IPS DF 6.9 (cell line): ENCODE measurements at places on chromosomes 6 and 20.

DNA sequence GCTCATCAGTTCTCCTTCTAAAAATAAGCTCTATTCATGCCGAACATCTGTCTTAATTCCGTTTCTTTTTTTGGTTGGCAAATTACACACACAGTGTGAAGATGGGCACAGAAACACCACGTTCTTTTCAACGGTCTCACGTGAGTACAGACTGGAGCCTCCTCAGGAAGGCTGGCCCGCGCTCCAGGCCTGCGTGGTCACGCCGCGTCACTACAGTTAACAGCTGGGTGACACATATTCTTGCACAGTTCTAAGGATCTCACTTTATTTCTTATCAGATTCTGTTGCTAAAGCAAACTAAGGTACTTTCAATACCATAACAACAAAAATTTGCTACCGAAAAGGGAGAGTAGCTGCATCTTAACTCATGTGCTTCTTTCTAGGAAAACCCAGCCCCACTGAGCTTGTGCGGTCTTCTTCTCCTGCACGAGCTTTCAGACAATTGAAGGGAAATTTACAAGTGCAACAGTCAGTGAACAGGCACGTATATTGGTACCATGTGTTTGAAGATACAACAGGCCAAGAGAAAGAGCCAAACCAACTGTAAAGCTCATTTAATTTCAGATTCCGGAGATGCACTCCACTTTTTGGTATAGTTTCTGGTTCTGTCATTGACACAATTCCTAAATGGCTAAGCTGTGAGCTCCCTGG lies 55.6 kb upstream of the MPC1 start:
- H3K4me1 ChIP-seq, result no peaks in the 10 kb centered on the region
- H3K4me3 ChIP-seq, result no peak overlapping the region
- DNase-seq, result no peak
- H3K27me3 ChIP-seq, result no peaks in the 10 kb centered on the region
- H3K27ac ChIP-seq, result no peak overlapping the region

GRCh38 chr6:91534614-91535013 lies 947.7 kb upstream of the MAP3K7 start:
- H3K27me3 ChIP-seq, result no peaks in the 10 kb centered on the region
- H3K4me1 ChIP-seq, result no peaks in the 10 kb centered on the region
- no peak overlapping the region for H3K27ac ChIP-seq

DNA sequence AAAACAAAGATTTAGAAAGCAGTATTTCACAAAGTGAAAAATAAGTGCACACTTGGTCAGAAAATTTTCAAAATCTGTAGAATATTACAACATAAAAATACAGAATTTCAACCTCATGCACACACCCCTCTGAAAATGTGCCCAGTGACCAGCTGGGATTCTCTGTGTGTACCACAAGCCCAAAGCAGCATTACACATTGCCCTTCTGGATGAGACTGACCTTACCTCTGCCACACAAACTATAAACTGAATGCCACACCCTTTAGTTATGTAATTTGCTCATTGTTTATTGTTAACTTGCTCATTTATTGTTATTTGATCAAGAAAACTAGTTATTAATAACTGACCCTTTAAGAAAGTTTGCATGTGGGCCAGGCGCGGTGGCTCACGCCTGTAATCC lies 303.0 kb downstream of the FOXC1 start:
- DNase-seq, result no peak
- H3K27me3 ChIP-seq, result no peaks in the 10 kb centered on the region
- no peaks in the 10 kb centered on the region for H3K36me3 ChIP-seq
- H3K4me3 ChIP-seq, result no peak overlapping the region

DNA sequence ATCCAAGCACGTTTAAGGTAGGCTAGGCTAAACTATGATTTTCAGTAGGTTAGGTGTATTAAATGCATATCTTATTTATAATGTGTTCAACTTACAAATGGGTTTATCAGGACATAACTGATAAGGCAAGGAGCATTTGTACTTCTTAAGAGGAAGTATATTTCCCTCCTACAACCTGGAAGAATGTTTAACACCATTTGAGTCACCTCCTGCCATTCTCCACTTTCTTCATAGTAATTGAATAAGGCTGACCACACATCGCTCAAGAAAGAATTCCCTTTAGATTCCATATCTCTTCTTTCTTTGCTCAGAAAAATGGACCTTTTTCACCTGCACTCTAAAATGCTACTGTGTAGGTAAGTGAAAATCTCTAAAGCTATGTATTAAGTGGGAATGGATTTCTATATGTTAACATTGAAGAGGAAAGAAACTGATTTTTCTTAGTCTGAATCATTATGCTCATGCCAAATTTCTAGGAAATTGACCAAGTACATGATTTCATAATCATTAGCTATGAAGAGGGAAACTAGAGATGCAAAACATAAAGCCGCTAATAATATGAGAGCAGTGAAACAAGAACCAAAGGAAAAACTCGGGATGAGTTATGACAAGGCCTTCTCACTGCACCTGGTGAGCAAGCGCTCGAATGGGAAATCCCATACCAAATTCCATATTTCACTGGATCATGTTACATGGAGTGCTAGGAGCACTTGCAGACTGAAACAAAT lies 210.4 kb downstream of the ALDH8A1 start:
- no peak overlapping the region for H3K4me3 ChIP-seq
- no peak for DNase-seq
- no peaks in the 10 kb centered on the region for H3K27me3 ChIP-seq
- no peak overlapping the region for H3K27ac ChIP-seq

DNA sequence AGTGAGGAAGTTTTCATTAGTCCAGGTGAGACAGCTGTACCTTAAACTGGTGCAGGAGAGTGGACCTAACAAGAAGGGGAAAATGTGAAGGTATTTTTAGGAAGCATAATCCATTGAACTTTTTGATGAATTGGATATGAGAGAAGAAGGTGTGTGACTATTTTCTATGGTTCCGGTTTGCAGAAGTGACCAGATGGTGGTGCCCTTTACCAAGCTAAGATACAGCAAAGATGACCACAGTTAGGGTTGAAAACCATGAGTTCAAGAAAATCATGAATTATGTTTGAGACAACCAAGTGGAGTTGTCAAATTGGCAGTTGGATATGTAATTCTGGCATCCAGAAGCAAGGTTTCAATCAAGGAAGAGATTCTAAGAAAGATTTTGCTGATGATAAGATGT lies 61.9 kb upstream of the NRSN1 start:
- H3K27ac ChIP-seq, result no peak overlapping the region
- H3K36me3 ChIP-seq, result no peaks in the 10 kb centered on the region
- H3K27me3 ChIP-seq, result no peaks in the 10 kb centered on the region
- no peak overlapping the region for H3K4me3 ChIP-seq
- no peaks in the 10 kb centered on the region for H3K4me1 ChIP-seq
- DNase-seq, result peak; percentile 22

GRCh38 chr6:145238787-145239186 lies 496.5 kb downstream of the EPM2A start:
- no peak for DNase-seq
- H3K27me3 ChIP-seq, result no peaks in the 10 kb centered on the region
- H3K4me3 ChIP-seq, result no peak overlapping the region
- no peak overlapping the region for H3K27ac ChIP-seq
- no peaks in the 10 kb centered on the region for H3K36me3 ChIP-seq

- no peak overlapping the region for H3K27ac ChIP-seq
- H3K27me3 ChIP-seq, result no peaks in the 10 kb centered on the region
- H3K4me3 ChIP-seq, result no peak overlapping the region
- DNase-seq, result no peak
These were observed 183.5 kb upstream of the CST7 start for GRCh38 chr20:24765316-24766142.

DNA sequence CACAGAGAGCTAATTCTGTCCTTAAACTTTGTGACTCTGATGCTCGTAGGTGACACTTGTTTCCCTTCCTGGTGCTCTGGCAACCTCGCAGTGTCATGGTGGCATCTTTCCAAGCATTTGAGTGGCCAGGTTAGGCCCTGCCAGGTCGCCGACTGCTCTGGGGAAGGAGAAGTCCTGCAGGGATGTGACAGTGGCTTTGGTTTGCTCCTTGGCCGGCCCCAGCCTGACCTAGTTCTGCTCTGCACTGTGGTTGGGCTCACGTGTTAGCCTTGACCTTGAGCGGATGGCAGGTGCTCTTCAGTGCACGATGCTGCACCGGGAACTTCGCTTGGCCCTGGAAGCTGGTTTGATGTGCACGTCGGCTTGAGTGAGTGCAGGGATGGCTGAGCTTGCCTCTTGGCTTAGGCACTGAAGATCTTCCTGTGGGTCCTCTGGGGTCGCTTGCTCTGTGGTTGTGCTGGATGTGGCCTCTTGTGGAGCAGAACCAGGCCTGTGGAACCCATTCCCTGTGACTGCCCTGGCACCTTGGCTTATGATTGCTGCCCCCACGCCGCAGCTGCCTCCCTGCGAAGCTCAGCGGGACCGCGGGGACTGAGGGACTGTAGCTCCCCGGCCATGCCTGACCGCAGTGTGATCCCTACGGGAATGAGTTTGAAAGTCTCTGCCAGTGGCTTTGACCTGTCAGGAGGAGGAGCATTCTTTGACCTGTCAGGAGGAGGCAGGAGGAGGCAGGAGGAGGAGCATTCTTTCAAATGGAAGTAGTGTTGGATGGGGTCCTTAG lies 8.7 kb downstream of the OSBPL2 start:
- 0 out of 2 replicates have a peak, but pooled peaks cover 2% of the 10 kb centered on the region for H3K36me3 ChIP-seq

- H3K27ac ChIP-seq, result no peak overlapping the region
- no peaks in the 10 kb centered on the region for H3K4me1 ChIP-seq
- no peak overlapping the region for H3K4me3 ChIP-seq
- DNase-seq, result no peak
These were observed 37.2 kb upstream of the CALHM6 start for GRCh38 chr6:116424001-116424400.

GRCh38 chr6:4295783-4296155 lies 160.4 kb upstream of the ECI2 start:
- no peak overlapping the region for H3K4me3 ChIP-seq
- DNase-seq, result no peak
- no peaks in the 10 kb centered on the region for H3K27me3 ChIP-seq
- no peaks in the 10 kb centered on the region for H3K36me3 ChIP-seq
- H3K27ac ChIP-seq, result no peak overlapping the region
- peaks cover 3% of the 10 kb centered on the region; the same call in 1 of the 2 replicates for H3K4me1 ChIP-seq

DNA sequence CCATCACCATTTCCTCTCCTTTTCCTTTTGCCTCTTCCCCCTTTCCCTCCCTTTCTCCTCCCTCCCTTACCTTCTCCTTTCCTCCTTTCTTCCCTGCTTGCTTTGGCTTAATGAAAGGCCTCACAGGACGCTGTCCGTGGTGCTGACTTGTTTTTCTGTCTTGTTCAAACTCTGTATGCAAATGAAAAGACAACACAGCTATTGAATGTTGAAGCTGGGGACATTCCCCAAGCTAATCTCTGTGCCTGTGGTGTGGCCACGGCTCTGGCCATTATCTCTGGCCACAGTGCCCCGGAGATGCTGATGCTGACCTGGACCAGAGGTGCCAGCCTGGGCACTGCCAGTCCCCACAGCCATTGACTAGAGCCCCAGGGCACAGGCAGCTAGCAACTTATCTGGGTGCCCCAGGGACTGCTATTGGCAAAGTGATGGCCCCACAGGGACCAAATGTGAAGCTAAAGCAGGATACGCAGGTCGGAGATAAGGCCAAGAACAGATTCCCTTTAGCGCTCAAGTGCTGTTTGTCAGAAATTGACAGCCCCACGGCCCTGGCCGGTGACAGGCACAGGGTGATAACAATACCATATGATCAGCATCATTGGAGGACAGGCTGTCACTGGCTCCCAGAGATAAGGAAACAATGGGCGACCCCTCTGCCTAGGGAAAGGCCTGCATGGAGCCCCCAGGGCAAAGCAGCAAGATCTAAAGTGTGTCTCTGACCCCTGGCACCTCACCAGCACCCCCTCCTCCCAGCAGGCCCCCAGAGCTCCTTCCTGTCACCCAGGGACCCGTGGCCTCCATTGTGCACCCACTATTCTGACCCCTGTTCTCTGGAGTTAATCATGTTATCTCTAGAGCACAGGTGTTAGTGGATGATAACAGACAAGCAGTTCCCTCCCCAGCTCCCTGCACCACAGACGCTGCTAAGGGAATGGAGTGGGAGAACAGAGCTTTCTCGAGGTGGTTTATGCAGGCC lies 31.6 kb upstream of the SLC32A1 start:
- H3K4me1 ChIP-seq, result no peaks in the 10 kb centered on the region
- H3K36me3 ChIP-seq, result no peaks in the 10 kb centered on the region
- no peaks in the 10 kb centered on the region for H3K27me3 ChIP-seq
- H3K27ac ChIP-seq, result no peak overlapping the region
- no peak overlapping the region for H3K4me3 ChIP-seq
- DNase-seq, result peak; percentile 84

DNA sequence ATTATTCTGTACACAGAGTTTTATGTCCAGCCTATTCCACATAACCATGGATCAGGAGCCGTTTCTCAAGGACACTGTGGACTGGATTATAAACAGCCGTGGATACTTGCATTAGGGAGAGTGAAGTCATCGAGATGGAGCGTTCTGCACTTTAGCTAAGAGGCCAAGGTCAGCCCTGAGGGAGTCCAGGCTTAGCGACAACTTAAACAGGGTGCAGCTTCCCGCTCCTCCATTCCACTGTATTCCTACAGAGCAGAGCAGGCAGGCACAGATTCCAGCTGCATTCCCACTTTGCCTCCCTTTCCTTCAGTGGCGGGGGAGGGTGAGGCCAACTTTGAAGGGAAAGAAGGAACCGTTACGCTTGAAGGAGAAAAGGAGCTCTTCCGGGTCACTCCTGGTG lies 59.5 kb downstream of the RAMACL start:
- DNase-seq, result no peak
- no peaks in the 10 kb centered on the region; the same call in 1 of the 2 replicates for H3K4me1 ChIP-seq
- no peak overlapping the region for H3K27ac ChIP-seq
- no peaks in the 10 kb centered on the region for H3K27me3 ChIP-seq
- no peaks in the 10 kb centered on the region for H3K36me3 ChIP-seq
- H3K4me3 ChIP-seq, result no peak overlapping the region

DNA sequence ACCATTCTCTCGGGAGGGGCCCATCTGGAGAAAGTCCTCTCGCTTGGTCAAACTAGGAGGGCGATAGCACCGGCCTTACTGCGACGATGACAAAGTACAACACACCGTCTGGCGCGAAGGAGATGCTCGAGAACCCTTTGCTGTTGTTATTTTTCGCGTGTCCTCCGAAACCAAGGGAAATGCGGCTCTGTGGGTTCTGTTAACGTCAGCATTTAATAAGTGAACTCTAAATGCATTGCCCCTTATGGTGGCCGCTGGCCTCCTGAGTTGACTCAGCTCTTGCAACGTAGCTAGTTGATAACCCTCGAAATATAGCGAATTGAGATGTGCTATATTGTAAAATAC lies 577 bp upstream of the SCAND1 start:
- no peak overlapping the region for H3K27ac ChIP-seq
- DNase-seq, result no peak
- no peaks in the 10 kb centered on the region for H3K4me1 ChIP-seq
- no peaks in the 10 kb centered on the region for H3K27me3 ChIP-seq
- no peaks in the 10 kb centered on the region; the same call in 1 of the 2 replicates for H3K36me3 ChIP-seq

- H3K4me3 ChIP-seq, result no peak overlapping the region
- no peaks in the 10 kb centered on the region for H3K27me3 ChIP-seq
These were observed 32.0 kb upstream of the KATNA1 start for GRCh38 chr6:149680503-149680902.
